ENCODE measurements at places on chromosomes 16 and 17.

GRCh38 chr16:66614161-66614802 lies 9.8 kb downstream of the CMTM3 start:
- DNase-seq = no peak

DNA sequence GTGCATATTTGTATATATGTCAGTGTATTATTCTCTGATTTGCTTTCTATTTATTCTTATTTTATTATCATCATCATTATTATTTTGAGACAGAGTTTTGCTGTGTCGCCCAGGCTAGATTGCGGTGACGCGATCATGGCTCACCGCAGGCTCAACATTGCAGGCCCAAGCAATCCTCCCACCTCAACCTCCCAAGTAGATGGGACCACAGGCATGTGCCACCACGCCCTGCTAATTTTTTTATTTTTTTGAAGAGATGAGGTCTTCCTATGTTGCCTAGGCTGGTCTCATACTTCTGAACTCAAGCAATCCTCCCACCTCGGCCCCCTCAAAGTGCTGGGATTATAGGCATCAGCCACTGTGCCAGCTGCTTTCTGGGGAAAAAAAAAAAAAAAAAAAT lies 8.4 kb upstream of the ARHGAP17 start:
- DNase-seq = no peak

DNA sequence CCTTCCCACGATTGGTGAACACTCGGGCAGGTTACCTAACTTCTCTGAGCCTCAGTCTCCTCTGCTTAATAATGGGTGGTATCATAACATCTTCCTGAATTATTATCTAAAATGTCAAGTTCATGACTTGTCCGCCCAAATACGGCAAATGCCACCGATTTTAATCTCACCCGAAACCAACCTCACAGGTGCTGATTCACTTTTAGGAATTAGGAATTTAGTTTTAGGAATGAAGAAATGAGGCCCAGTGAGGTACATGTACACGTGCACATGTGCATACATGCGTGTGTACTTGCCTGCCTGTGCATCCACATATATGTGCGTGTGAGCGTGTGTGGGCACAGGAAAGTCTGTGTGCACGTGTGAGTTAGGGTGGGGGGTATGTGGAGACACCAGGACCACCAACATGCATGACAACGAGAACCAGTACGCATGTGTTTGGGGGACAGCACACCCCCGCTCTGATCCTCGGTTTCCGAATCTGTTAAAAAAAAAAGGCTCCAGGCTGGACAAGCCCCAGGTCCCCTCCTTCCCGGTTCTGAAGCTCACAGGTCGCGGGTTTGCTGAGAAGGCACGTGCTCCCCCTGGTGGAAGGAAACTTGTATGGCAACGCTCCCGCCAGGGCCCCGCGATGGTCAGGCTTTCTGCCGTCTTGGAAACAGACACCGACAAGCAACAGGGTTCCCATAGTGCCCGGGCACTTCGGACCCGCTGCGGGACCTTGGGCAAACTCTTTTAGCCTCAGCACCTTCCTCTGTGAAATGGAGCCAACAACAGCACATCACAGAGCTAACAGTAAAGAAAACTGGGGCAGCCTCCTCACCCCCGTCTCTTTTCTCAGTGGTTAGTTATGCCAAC lies 219.2 kb downstream of the RBFOX3 start:
- peak; percentile 62 for DNase-seq

- DNase-seq = no peak
Measured at GRCh38 chr17:50594128-50594823, 33.8 kb downstream of the CACNA1G start.

GRCh38 chr16:52993179-52993578 lies 59.5 kb downstream of the CHD9NB start:
- DNase-seq = no peak

DNA sequence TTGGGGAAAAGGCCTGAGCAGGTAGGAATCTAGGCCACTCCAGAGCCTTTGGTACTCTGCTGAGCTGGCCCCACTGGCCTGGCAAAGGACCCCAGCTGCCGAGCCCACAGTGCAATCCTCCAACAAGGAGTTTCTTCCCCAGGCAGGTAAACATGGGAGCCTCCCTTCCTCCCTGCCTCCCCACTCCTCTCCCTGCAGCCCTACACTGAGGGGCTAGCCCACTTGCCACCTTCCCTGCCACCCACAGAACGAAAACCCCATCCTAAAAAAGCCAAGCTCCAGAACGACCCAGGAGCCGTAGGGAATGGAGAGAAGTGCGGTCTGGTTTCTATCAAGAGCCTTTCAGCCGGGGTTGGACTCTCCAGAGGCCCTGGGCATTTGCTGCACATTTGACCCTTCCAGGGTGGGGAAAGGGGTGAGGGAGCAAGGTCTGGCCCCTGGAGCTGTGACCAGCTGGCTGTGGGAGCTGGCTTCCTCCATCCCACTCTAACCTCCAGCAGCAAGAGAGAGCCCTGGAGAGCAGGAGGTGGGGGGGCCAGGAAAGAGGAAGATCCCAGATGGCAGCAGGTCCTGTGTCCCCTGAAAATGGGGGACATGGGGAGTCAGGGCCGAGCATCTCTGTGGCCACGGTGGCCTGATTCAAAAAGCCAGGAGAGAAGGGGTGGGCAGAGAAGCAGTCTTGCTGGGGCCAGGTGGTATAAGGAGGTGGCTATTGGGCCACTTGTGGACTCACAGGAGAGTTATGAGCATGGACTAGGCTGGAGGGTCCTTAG lies 1.3 kb downstream of the HID1 start:
- DNase-seq = no peak

GRCh38 chr16:71727551-71728324 lies 3.2 kb upstream of the PHLPP2 start:
- no peak for DNase-seq

DNA sequence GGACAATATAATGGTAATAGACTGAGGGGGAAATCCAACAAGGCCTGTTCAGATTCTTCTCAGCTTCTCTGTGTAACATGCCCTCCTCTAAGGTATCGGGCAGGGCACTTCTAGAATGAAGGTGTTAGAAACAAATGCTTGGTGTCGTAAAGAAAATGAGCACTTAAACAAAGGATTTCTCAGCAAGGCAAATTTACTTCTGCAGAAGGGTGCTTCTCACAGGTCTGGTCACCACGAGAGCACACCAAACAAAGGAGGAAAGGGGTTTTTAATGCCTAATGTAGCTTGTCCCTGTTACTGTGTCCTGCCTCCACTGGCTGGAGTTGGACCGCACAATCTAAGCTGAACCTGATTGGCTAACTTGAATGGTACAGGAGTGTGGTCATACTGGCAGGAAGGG lies 642.6 kb upstream of the CDH8 start:
- DNase-seq = no peak

DNA sequence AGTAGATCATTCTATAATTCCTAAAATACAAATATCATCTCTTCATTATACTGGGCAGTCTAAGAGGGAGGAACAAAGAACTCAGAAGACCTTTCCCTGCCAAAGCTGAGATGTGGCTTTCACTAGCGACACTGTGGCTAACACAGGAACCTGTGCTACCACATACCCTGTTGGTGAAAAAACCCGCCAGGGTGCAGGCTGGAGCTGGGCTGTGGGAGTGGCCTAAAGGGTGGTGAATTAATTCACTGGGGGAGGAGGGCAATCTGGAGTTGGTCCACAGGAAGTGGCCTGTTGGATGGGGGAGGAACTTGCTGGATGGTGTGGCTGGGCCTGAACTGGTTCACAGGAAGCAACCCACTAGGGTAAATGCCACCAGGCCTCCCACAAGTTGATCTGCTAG lies 7.4 kb downstream of the ZNF594 start:
- DNase-seq = no peak

DNA sequence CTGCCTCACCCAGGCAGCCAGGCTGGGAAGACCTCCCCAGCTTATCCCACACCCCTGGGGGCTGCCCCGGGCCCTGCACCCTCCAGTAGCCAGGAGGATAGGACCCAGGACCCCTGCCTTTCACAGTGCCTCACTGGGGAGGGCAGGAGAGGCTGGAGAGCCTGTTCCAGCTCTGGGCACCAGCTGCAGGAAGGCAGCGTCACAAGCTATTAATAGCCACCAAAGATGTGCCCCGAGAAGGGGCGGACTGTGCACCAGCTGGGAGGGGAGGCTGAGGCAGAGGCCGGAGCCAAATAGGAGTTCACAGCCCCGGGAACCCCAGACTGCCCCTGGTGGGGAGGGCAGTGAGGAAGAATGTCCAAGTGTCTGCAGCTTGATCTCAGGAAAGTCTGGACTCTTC lies 8.8 kb downstream of the SBK1 start:
- DNase-seq = no peak

DNA sequence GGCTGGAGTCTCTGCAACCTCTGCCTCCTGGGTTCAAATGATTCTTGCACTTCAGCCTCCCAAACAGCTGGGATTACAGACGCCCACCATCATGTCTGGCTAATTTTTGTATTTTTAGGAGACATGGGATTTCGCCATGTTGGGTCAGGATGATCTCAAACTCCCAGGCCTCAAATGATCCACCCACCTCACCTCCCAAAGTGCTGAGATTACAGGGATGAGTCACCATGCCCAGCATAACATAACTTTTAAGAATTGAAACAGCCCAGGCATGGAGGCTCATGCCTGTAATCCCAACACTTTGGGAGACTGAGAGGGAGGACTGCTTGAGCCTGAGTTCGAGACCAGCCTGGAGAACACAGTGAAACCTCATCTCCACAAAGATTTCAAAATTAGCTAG lies 2.5 kb downstream of the RSL1D1 start:
- no peak for DNase-seq

DNA sequence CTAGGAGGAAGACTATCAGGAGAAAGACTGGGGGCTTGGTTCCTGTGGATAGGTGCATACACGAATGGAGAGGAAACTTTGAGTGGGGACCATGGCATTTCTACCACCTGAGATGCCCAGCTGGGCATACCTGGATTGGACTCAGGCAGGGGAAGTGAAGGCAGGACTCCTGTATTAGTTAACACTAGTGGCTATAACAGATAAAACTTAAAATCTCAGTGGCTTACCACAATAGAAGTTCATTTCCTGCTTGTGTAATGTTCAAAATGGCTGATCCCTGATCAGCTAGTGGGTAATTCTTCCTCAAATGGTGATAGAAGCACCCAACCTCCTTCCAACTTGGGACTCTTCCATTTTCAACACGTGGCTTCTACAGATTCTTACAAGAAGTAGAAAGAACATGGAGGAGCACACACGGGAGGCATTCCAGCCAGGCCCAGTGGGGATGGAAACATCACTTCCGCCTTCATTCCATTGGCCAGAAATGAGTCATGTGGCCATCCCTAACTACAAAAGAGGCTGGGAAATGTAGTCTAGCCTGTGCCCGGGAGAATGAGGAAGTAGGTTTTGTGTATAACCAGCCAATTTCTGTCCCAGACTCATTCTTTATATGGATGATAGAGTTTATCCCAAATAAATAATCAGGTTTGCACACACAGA lies 112.1 kb downstream of the UTP18 start:
- DNase-seq = no peak

GRCh38 chr17:76623271-76624146 lies 20.0 kb downstream of the ST6GALNAC1 start:
- DNase-seq = peak; percentile 63

DNA sequence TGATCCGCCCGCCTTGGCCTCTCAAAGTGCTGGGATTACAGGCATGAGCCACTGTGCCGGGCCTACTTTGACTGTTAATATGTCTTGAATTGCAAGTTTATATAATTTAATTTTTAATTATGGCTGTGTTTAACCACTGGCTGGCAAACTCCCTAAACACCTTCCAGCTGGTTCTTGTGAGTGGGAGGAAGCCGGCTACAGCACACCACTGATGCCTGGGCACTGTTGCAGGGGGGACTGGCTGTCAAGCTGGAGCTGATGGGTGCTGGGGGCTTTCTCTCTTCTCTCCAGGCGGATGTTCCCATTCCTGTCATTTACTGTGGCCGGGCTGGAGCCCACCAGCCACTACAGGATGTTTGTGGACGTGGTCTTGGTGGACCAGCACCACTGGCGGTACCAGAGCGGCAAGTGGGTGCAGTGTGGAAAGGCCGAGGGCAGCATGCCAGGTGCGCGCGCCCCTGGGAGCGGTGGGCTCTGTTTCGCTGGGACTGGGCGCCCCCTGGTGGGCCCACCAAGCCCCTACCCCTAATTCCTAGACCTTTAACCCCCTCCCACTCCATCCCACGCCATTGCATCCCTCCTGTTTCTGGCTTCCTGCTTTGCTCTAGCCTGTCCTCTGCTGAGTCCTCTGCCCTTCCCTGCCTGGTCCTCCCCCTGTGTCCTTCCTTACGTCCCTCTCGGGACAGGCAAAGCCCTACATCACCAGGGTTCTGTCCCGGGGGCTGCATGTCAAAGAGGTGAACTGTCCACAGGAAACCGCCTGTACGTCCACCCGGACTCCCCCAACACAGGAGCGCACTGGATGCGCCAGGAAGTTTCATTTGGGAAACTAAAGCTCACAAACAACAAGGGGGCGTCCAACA lies 9.5 kb downstream of the TBX21 start:
- no peak for DNase-seq

DNA sequence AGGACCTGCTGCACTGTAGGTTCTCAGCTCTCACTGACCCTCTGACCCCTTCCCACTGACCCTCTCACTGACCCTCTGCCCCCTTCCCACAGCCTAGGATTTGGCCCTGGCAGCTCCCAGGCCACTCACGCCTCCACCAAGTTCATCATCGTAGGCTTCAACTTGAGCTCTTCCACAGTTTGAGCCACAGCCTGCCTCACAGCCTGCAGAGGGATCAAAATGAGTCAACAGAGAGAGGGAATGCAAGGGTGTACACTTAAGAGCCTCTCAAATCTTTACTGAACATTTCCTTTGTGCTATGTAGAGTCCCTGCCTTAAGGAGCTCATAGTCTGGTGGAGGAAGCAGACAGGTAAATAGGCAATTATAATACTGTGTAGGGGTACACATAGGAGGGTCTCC lies 12.1 kb downstream of the HEATR9 start:
- DNase-seq = no peak

GRCh38 chr16:23092072-23092800 lies 57.0 kb downstream of the USP31 start:
- DNase-seq = no peak

- DNase-seq = no peak
Measured at GRCh38 chr16:84044118-84044488, 1.5 kb upstream of the SLC38A8 start.

DNA sequence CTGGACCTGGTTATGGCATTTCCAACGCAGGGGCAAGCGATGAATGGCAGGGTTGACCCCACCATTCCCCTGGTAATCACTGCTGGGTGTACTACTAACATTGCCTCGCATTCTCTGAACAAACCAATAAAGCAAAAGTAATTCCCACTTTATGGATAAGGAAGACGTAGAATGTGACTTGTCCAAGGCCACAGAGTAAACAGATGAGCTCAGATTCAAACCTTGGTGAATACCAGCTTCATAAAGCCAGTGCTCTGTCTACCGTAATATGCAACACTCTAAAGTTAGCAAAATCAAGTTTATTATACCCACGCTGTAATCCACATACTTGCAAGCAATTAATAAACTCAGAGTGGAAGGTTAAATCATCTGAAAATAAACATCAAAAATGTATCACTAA lies 59.6 kb downstream of the ANKFY1 start:
- DNase-seq = no peak

DNA sequence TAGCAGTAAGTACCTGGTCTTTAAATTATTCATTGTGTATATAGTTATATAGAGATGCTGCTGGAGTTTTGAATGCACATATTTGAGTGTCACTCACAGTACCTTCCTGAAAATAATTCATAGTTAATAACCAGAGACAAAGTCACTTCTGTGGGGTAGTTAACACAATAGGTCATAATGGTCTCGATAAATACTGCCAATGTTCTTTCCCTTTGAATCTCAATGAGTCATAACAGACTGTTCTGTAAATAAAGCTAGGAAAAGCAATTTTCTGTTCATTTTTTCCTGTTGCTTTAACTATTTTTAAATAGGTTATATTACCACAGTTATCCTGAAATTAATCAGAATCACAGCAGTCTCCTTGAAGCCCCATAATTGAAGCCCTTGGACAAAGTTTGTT lies 87.2 kb downstream of the MAP2K4 start:
- no peak for DNase-seq
